ENCODE measurements at places on chromosomes 2 and 18. TPM values are rescaled to one million over a fixed set of nuclear protein-coding genes. Genes with fewer than 3 reads are reported as not detected.

DNA sequence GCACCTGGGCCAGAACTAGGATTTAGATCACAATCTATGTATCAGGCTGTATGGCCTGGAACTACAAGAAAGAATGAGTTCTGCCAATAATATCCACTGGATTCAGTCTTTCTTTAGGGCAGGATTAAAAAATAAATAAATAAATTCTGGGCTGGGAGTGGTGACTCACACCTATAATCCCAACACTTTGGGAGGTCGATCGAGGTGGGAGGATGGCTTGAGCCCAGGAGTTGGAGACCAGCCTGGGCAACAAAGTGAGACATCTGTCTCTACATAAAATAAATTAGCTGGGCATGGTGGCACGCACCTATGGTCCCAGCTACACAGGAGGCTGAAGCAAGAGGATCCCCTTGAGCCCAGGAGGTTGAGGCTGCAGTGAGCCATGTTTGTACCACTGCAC is 8.1 kb downstream of the AMMECR1L start:
- no peak for DNase-seq

- DNase-seq: no peak
Measured at GRCh38 chr2:72926368-72926767, 9.0 kb downstream of the EMX1 start.

GRCh38 chr18:8301427-8302172 is 307.6 kb upstream of the RAB12 start:
- DNase-seq: peak; percentile 16

CPO gene
- not detected for total RNA-seq

FLACC1 gene
- 1.2 TPM for total RNA-seq

FNDC4 gene
- 7.3 TPM for total RNA-seq

Data from fibroblast of the aortic adventitia (primary cell).